ENCODE measurements at places on chromosomes 7 and 10.

GRCh38 chr10:96619120-96619519 lies 32.3 kb upstream of the TM9SF3 start:
- no peak for DNase-seq

DNA sequence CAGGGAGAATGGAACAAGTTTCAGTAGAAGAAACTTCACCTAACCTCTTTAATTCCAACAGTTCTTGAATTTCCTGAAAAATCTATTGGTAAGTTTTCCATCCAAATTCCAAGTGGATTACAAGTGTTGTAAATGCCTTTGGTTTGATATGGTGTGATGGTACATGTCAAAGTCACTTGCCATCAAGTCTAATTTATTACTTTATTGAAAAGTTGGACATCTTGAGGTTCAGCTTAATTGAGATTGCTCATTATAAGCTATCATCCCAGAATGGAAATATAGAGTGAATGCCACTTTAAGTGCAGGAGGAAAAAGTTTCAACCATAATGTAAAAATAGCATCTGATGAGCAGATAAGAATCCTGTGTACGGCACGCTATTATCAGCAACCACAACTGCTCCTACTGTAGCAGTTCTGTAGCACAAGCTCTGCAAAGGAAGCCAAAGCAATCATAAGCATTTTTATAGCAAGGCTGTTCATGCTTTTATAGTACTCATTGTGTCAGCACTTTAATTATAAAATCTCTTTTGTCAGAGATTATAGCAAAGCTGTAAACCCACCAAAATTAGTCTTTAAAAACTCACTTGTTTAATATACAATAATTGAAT lies 991.8 kb upstream of the PHF14 start:
- DNase-seq, result no peak

- DNase-seq, result no peak
These were observed 64.9 kb downstream of the CREM start for GRCh38 chr10:35191523-35191922.

DNA sequence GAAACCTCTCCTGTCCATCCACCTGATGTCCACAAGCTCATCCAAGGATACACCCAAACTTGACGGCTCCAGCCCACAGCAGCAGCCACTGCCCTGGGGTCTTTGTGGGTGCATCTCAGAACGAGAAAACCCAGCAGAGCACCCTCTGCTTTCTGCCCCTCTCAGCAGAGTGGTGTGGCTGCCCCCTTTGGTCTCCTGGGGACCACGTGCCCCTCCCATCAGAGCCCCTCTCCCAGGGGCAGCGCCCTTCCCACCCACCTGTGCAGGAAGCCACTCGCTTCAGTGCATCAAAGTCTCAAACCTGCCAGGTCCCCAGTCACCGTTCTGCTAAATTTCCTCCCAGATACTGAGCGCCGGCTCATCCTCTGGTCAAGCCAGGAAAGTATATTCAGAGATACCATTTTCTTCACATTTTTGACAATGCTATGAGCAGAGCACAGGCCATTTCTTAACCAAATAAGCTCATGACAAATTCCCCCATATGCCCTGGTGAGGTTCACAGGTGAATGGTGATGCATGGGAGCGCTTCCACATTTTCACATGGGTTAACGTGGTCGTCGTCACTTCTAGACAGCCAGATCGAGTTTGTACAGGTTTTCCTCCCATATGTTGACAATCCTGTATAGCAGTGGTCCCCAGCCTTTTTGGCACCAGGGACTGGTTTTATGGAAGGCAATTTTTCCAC lies 32.4 kb downstream of the CAMK2B start:
- no peak for DNase-seq

GRCh38 chr10:4776234-4776638 lies 49.8 kb upstream of the AKR1E2 start:
- no peak for DNase-seq

DNA sequence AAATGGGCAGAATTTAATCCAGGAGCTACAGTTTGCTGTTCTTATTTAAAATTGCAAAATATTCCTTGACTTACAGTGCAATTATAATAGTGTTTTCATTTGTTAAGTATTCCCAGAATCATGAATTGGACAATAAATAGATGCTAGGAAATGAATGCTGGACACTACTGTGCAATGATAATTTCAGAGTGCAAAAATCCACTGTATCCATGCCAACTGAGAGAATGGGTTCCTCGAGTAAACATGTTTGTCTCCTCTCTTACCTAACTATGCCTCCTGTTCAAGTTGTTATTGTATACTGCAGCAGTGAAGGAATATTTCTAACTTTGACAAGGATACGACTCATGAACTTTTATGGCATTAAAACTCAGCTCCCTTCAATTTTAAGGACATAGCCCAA lies 1396.3 kb downstream of the GATA3 start:
- no peak for DNase-seq

DNA sequence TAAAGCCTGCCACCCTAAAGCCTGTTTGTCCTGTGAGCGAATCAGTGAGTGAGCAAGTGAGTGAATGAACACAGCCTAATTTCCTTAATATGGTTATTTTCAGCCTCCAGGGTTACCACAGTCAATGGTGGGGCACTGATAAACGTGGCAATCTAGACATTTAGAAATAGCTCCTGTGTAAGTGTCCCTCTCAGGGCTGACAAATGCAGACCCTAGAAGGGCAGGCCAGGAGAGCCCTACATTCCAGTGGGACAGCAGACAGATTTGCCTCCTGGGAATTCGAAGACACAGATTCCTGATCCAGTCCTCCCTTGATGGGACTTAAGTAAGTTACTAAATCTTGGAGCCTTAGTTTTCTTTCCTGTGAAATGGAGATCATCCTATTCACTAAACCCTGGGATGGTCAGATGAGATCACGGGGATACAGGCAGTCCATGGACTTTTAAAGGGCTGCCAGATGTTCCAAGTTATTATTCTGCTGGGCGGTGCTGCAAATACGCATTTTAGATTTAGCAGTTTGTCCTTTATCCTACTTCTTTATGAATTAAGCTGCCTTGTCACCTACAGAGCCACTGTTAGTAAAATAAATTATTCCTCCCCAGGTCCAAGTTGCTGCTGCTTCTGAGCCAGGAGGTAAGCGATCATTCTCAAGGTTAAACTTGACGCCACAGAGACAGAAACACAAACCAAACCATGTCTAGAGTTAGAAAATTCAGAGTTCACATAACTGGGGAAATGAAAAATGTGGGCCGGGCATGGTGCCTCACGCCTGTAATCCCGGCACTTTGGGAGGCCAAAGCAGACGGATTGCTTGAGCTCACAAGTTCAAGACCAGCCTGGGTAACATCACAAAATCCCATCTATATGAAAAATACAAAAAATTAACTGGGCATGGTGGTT lies 54.8 kb upstream of the TM9SF3 start:
- DNase-seq, result no peak

DNA sequence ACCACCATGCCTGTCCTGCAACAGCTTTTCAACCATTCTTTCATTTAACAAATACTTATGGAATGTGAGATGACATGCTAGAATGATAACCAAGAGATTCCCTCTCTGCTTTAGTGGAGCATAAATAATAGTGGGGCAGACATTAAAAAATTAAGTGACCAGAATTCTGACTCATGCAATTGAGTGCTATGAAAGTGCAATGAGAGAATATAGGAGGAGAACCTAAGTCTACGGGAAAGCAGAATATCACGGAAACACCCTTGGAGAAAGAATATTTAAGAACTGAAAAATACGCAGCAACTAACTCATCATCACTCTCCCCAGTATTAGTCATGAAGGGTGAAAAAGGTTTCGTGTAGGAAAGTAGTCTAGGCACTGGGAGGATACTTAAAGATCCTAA lies 7.1 kb downstream of the KIF5B start:
- no peak for DNase-seq

- DNase-seq, result no peak
These were observed 427.8 kb upstream of the C7orf33 start for GRCh38 chr7:148162808-148163207.

DNA sequence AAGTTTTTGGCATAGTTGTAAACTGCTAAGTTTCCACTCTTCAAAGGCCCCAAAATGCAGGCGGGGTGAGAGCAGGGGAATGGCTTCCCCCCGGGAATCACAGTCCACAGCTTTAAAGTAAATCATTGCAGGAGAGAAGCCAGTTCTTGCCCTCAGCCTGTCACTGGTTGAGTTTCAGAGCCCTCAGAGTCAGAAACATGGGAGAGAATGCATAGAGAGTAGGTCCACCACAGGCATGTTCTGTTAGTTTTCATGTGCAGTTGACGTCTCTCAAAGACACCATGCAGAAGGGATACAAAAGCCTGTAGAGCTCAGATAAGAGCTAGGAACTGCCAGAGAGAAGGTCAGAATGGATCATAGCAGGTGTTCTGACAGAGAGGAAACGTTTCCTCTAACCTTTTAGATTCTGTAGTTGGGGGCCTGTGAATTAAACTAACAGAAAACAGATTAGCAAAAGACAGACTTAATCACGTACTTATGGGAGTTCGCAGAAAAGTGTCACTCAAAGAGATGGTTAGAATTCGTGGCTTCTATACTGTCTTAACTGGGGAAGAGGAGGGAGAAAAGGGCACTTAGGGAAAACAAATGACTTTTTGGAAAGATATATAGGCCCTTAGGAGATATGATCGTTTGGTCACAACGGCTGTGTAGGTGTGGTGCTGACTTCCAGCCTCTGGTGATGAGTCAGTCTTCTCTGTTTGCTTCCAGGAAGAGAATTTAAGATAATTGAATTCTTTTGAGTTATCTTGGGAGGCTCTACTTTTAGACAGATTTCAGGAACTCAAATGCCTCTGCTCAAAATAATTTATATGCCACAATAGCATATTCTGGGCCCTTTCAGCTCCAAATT lies 48.0 kb upstream of the MSRB2 start:
- no peak for DNase-seq

- no peak for DNase-seq
These were observed 77.7 kb downstream of the ITGB8 start for GRCh38 chr7:20408467-20408826.

- peak; percentile 26 for DNase-seq
These were observed 8.7 kb upstream of the ASB4 start for GRCh38 chr7:95476904-95477594.

GRCh38 chr10:113609704-113610108 lies 54.1 kb downstream of the NRAP start:
- DNase-seq, result no peak

DNA sequence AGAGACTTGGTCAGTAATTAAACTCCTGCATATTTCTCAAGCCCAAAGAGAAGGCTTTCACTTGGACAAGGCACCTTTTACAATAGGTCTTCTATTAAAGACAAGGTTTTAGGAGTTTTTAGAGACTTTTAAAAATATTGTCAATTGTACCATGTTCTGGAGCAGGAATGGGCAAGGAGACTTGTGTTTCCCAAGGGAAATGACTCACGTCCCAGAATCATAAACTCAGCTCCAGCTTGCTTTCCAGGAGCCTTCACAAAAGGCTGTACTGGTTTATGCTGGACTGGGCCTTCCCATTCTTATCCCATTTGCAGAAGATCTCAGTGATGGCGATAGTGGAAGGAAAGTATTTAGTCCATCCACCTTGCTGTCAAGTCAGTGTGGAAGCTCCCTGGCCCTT lies 7.8 kb upstream of the GLI3 start:
- no peak for DNase-seq

GRCh38 chr10:8035641-8036470 lies 18.6 kb upstream of the GATA3 start:
- DNase-seq, result peak; percentile 32

DNA sequence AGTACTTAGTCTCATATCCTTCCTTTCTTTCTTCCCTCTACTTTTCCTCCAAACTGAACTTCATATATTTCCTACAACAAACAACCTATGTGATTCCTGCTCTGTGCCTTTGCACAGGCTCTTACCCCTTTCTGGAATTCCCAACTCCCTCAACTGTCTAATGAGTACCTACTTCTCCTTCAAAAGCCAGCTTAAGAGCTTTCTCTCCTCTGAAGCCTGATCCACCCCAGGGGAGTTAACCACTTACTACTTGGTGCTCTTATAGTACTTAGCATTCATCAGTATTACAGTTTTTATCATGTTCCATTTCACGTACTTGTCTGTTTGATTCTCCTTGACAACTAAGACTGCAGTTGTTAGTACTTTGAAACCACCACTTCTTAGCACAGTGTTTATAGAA lies 246.1 kb downstream of the LRRTM3 start:
- DNase-seq, result no peak

- no peak for DNase-seq
These were observed 45.5 kb upstream of the GPAM start for GRCh38 chr10:112229096-112229495.

- DNase-seq, result no peak
These were observed 28.0 kb upstream of the PALS2 start for GRCh38 chr7:24545215-24545614.

- DNase-seq, result no peak
These were observed 227.5 kb upstream of the NPVF start for GRCh38 chr7:25455683-25456251.

DNA sequence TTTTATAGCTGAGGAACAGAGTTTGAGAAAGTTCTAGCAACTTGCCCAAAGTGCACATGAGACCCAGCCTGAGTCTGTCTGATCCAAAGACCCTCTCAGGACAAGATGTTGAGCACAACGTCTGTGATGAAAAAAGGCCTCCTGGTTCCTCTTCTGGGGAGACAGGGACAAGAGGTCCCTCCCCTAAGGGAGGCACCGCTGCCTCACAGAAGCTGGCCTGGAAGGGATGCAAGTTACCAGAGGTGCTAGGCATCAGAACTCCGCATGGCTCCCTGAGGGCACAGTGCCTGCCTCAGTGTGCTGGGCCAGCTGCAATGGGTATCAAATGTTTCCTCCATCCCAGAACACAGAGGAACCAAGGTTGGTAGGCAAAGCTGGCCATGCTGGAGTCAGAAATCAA lies 302.4 kb downstream of the GRID1 start:
- no peak for DNase-seq

DNA sequence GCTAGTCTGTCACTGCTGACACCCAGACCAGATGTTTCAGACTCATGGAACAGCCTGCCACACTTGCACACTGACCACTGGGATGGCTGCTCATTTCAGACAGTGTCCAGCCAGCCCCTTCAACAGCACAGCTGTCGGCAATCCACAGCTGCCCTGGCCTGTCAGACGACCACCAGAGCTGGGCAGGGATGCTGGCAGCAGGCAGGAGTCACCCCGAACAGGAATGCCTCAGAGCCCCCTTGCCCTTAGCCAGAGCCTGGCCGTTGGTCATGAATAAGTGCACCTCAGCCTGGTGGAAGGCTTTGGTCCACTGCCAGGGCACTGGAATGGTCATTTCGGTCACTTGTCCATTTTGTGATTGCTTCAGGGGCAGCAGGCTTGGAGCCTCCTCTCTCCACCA lies 149.6 kb upstream of the TCERG1L start:
- no peak for DNase-seq

- peak; percentile 72 for DNase-seq
These were observed 1.4 kb upstream of the LCOR start for GRCh38 chr10:96830511-96831199.

DNA sequence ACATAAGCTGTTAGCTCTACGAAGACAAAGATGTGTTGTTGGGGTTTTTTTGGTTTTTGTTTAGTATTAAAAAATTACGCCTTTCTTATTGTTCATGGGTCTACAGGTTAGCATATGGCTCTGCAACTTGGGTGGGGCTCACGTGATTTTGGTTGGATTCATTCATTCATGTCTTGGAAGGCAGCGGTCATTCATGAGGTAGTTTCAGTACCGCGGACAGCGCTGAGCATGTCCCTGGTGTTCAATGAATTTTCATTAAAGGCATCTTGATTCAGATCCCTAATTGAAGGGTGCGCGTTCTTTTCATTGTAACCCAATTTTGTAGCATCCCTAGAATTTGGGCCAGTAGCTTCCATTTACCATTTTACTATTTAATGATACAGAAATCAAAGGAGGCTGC lies 42.9 kb upstream of the TCERG1L start:
- no peak for DNase-seq
